NCI-H1417 treated with DMSO at 0.1 percent for 48 hours (cell line): ENCODE measurements at places on chromosomes 1 and 21.

GRCh38 chr1:183552891-183553290 is 37.4 kb downstream of the NCF2 start:
- DNase-seq: no peak

- no peak for DNase-seq
These were observed 284.4 kb upstream of the C1orf105 start for GRCh38 chr1:172135978-172136610.

DNA sequence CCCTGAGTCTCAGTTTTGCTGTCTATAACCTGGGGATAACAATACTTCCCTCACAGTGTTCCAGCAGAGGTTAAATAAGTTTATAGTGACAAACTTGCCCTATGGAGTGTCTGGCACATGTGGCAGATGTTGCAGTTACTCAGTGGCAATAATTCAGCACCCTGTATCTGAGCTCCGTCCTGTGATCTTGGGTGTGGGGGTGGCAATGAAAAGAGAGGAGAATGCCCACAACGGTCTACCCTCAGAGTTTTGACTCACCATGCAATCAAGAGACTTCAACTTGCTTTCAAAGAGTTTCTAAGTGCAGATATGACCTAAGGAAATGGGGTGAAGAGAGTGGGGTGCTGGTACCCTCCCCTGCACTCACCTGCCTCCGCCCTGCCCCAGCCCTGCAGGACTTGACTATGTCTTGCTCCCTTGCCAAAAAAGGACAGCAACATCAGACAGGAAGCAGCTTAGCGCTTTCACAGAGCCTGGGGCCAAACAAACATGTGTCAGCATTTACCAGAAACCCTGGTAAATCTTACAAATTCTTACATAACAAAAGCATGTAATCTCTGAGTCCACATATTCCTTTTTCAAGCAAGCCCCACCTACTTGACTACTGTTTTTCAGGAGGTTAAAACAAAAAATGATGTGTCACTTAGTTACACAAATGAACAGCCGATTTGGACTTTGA is 185.1 kb upstream of the CAMK1G start:
- no peak for DNase-seq

GRCh38 chr1:66244429-66244828 is 289.5 kb upstream of the SGIP1 start:
- DNase-seq: no peak

GRCh38 chr1:231108516-231109302 is 53.1 kb upstream of the TRIM67 start:
- no peak for DNase-seq

DNA sequence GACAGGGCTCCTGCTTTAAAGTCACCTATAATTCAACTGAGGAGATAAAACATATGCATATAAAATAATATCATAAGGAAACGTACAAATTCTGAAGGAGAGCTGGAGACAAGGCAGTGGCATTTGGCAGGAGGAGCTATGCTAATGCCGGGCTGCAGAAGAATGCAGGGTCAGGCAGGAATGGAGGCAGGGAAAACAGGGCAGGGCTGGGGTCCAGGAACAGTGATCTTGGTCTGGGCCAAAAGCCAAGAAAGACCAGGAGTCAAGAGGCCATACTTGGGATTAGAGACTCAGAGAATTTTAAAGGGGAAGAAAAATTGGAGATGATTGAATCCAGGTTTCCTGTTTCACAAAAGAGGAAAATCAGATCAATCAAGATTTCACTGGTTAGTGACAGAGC is 20.0 kb upstream of the BRDT start:
- DNase-seq: no peak

- no peak for DNase-seq
These were observed 200.1 kb upstream of the DAB1 start for GRCh38 chr1:57623791-57624538.

DNA sequence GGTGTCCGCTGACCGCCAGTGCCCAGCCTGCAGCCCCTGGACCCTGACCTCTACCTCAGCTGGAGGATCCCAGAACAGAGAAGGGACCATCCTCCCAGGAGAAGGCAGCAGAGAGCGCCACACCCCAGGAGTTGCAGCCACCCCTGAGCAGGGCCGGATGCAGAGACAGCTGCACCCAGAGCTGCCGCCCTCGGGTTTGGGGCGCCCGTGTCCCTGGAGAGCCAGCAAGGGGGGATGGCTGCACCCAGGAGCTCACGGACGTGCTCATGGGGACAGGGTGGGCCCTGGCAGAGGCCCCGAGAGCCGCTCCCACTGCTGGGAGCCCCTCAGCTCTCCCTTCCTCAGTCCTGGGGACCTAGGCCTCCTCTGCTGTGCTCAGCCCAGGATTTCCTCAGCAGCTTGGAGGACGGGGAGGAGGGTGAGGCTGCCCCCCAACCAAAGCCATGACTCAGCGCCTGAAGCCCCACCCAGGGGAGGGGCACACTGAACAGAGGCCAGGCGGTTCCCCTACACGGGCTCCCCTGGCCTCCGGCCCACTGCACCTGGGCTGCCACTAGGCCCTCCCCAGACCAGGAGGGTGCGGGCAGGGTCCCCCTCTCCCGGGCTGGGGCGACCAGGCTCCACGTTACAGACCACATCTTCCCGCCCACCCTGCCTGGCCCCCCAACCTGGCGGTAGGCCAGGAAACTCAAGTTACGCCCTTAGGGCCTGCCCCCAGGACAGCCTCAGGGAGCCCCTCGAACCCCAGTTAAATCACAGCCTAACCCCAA is 2.2 kb downstream of the ACAP3 start:
- DNase-seq: no peak

- DNase-seq: no peak
These were observed 81.0 kb upstream of the VAMP3 start for GRCh38 chr1:7690076-7690475.

- DNase-seq: no peak
These were observed 1.3 kb upstream of the LYST start for GRCh38 chr1:235867903-235868469.

DNA sequence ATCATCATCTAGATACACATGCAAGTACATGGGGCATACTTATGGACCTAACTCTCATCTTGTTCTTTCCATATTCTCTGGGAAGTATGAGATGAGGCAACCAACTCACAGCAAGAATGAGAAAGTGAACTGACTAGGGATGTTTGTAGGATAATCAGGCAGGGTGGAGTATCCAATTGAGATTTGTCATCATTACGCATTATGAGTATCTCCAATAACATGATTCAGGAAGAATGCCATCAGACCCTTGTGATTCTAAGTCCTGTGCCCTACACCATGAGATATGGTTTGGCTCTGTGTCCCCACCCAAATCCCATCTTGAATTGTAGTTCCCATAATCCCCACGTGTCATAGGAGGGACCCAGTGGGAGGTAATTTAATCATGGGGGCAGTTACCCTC is 154.0 kb downstream of the SLC30A10 start:
- DNase-seq: no peak

GRCh38 chr1:32989160-32990050 is 24.8 kb upstream of the RNF19B start:
- no peak for DNase-seq

DNA sequence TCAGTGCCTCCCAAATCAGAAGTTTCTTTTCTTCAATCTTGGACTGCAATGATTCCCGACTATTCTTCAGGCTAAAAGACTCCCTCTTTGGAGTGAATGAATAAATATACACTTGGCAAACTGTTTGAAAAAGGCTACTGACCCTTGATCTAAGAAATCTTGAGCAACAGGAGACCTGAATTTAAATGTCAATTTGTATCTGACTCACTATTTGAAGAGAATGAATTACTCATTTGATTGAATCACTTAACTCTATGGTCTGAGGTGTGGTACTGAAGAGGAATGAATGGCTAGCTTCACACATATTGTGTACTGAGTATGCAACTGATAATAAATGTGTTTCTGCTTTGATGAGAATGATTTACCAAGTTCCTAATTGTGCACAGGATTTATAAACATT is 4.6 kb upstream of the SMG7 start:
- DNase-seq: no peak

GRCh38 chr1:2480236-2480985 is 4.3 kb downstream of the PLCH2 start:
- no peak for DNase-seq

DNA sequence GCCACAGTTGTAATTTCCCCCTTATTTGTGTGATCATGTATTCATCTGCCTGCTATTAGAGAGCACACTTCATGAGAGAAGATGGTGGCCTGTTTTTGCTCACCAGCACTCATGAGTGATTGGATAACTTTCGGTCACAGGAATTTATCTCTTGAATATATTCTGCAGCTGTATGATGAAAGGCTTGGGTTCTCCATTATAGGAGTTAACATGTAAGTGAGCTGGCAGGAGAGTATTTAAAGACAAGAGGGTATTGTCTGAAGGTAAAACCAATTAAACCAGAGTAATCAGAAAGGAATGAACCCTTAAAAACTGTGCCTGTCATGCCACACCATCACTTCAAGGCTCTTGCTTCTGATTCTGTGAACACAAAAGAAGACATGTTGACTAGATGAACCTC is 574.9 kb upstream of the CAMK1G start:
- DNase-seq: no peak

DNA sequence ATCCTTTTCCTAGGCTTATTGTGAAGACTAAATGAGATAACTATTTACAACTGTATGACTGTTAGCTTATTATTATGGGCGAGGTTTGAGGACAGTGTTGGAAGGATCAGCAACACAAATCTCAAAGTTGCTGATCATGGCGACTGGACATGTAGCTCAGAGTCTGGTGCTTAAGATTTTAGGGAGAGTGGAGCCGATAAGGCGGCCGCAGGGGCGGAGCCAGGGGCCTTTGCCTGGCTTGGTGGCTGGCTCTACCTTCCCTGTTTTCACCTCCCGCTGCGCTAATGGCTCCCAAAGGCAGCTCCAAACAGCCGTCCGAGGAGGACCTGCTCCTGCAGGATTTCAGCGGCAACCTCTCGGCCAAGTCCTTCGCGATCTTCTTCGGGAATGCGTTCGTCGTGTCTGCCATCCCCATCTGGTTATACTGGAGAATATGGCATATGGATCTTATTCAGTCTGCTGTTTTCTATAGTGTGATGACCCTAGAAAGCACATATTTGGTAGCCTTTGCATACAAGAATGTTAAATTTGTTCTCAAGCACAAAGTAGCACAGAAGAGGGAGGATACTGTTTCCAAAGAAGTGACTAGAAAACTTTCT is 45.5 kb downstream of the GIPC2 start:
- DNase-seq: no peak

DNA sequence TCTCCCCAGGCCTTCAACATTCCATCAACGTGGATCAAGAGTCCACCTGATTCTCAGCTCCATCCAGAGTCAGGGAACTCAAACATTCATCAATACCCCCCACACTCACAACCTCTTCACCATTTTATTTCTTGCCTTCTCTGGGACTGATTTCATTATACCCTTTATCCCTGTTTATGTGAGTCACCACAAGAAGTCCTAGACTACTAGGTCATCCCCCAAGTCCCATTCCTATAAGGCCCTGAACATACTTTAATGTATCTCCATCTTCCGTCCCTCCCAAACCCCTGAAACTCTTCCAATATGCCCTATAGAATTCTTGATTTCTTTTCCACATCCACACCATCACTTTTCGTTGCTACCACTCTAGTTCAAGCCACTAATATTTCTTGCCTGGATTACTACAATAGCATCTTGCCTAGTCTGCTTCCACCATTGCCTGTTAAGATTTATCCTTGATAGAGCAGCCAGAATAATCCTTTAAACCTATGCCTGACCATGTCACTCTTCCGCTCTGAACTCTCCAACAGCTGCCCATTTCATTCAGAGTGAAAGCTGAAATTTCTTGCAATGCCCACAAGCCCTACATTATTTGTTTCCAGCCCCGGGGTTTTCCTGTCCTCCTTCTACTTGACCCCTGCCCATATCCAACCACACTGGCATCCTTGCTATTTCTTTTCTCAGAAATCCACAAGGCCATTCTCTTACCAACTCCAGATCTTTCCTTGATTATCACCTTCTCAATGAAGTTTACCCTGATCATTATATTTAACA is 9.4 kb upstream of the SAMD13 start:
- no peak for DNase-seq

DNA sequence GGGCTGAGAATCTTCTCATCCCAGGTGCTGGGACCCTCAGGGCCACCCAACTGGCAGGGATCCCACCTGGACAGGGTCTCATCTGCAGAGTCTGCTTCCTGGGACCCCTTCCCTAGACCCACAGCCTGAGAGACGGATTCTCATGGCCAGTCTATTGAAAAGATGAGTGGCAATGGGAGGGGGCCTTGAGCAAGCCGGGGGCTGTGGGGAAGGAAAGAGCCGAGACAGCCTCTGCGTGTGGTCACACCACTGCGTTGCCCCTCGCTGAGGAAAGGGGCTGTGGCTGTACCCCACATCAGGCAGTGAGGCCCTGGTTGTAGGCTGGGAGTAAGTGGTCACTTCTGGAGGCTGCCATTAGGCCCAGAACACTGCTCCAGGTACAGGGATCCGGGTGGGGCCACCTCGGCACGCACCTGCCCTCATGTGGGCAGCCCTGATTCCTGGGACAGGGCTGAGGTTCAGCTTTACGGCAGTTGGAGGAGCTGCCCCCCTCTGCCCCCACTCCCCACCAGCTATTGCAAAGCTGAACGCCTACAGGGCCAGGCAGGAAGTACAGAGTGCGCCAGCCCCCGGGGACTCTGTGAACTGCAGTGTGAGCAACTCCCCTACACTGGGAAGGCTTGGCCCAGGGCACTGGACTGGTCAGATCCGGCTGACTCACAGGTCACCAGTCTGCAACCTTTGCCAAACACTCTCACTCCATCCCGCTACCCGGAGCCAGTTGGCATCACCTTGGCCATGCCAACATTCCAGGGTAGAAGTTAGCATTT is 106.9 kb downstream of the RIPK4 start:
- DNase-seq: no peak

GRCh38 chr1:12143631-12144155 is 23.1 kb upstream of the TNFRSF1B start:
- no peak for DNase-seq

DNA sequence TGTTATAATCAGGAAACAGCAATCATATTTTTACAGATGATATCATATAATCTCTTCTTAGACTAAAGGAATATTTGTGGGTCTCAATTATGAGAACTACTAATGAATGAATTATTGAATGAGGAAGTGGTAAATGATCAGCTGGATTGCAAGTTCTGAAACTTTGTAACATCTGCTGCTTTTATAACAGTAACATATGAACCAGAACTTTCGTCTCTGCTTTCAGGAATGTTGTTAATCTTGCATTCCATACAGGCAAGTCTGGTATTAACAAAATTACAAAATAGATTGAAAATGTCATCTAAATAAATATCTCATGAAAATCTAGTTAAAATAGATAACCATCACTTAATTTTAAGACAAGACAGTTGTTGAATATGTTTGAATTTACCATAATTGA is 110.5 kb upstream of the COL11A1 start:
- no peak for DNase-seq

GRCh38 chr1:174017231-174017970 is 4.8 kb downstream of the RC3H1 start:
- DNase-seq: no peak

DNA sequence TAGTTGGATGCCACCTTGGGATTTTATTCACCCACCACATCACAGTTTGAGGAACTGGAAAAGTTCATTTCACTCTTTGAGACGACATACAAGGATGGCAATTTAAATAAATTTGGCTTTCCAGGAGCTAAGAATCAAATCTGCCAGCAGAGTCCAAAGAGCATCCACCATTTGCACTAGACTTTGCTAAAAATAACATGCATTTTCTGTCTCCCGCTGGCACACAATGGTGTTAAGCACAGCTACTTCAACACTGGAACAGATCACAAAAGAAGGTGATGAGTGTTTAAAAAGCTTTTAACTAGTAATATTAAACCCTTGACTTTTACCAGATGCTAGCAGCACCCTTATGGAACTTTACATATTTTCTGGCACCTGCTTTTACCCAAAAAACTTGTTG is 44.6 kb downstream of the MAEL start:
- DNase-seq: no peak

- no peak for DNase-seq
These were observed 56.0 kb upstream of the CNIH3 start for GRCh38 chr1:224559981-224560728.
